ENCODE measurements at places on chromosomes 7 and 10. TPM values are rescaled to one million over a fixed set of nuclear protein-coding genes. Genes with fewer than 3 reads are reported as not detected.

Gene SORCS3
- polyA plus RNA-seq = 4.2 TPM

Gene GALNT17
- polyA plus RNA-seq = 3.1 TPM

Gene CYP3A7
- 1.2 TPM for polyA plus RNA-seq

Gene ARHGAP21
- polyA plus RNA-seq = 107 TPM

Gene OR2A12
- polyA plus RNA-seq = 0.05 TPM

Gene DRGX
- not detected for polyA plus RNA-seq

Gene LDB3
- 1.2 TPM for polyA plus RNA-seq

Gene ZNF804B
- 0.42 TPM for polyA plus RNA-seq

Gene CHAT
- 0.13 TPM for polyA plus RNA-seq

- no peak for DNase-seq
Observed at GRCh38 chr10:4352414-4352961, 473.5 kb upstream of the AKR1E2 start.

GRCh38 chr7:121544726-121545125, 148.6 kb upstream of the FAM3C start:
- DNase-seq = peak; percentile 66

DNA sequence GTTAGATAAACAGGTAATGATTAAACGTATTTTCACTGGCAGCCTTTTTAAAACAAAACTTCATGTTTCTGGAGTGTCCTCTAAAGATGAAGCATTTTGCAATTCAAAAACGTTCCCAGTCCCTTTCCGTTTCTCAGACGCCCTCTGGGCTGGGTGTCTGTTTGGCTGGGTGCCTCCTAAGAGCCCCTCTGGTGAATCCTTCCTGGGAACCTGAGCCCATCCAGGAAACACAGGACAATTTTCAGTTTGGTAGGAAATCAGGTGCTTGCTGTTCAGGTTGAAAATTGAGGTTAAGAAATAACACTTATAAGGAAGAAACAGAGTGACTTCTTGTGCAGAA, 76.7 kb downstream of the CHN2 start:
- no peak for DNase-seq

- DNase-seq = no peak
Observed at GRCh38 chr7:135321556-135321955, 87.9 kb downstream of the STRA8 start.

GRCh38 chr10:11673346-11674280, 62.2 kb upstream of the USP6NL start:
- DNase-seq = peak; percentile 48

GRCh38 chr7:115851291-115851690, 179.3 kb downstream of the TFEC start:
- peak; percentile 7 for DNase-seq

GRCh38 chr10:95260397-95260881, 30.4 kb downstream of the PDLIM1 start:
- DNase-seq = no peak

DNA sequence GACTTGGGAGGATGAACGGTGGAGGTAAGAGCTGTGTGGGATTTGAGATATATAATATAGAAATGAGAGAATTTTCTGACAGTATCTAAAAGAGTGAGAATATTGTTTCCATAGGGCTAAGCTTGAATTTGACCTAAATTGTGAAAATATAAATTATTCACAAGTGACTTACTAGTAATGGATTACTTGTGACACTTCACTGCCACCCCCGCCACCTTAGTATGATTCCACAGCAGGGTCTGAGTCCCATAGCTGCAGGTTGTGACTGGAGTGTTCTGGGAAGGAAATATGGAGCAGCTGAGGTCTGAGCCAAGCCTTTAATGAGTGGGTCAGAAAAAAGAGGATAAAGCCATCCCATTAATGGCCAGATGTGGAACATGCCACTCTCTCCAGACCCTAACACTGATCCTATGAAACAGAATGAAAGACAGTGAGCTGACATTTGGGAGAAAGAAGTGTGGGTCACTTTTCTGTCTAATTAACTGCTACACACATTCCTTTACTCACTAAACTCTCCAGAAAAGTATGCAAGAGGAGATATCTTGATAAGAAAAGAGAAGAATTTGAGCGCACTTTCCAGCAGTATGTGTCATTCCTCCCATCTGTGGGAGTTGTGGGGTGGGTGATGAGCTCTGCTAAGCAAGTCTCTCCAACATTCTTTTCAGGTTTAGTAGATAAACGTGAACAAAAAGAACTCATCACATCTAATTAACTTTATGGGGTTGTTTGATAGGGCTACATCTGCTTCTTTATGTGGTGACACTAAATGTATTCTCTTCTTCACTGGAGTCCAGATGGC, 1193.4 kb downstream of the SORCS3 start:
- no peak for DNase-seq

DNA sequence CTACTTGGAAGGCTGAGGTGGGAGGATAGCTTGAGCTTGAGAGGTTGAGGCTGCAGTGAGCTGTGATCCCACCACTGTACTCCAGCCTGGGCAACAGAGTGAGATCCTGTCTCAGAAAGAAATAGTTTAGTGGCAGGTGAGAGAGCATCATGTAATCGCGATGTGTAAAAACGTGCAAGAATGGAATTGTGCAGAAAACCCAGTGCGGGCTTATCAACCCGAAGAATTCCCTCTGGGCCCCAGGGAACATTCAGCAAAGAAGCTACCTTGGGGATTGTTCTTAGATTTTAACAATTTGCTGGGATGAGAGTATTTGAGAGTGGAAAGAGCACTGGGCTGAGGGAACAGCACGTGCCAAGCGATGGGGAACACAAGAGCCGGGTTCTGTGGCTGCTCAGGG, 107.4 kb upstream of the INSYN2A start:
- no peak for DNase-seq

DNA sequence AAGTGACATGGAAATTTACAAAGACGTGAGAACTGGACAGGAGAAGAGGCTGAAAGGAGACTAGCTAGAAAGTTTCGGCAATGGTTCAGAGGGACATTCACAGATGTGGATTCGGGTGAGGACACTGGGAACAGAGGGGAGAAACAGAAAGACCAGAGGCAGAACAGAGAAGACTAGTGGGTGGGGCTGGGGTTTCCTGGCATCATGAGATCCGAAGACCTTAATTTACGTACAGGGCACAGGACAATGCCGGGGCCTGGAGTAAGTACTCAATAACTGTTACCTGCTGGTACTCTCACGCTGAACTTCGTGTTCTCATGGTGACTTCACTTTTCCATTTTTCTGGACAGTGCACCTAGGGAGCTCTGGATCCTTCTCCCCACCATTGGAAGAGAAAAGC, 53.5 kb downstream of the VOPP1 start:
- no peak for DNase-seq

DNA sequence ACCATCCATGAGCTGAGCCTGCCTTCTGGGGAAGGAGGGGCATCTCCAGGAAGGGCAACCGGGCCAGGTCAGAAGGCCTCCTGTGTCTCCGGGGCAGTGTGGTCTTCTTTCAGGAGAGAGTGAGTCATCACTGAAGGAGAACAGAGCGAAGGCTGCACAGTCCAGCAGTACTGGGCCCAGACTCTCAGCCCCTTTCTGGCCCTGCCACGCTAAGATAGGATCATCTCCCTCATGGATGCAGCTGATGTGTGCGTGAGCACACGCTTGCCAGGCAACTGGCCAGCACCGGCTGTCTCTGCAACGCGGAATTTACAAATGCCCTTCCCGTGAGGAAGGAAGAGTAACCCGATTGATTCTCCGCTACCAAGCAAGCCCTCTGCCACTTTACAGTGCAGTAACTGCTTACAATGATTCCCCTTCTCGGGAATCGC, 328.2 kb downstream of the TNS3 start:
- DNase-seq = peak; percentile 29

DNA sequence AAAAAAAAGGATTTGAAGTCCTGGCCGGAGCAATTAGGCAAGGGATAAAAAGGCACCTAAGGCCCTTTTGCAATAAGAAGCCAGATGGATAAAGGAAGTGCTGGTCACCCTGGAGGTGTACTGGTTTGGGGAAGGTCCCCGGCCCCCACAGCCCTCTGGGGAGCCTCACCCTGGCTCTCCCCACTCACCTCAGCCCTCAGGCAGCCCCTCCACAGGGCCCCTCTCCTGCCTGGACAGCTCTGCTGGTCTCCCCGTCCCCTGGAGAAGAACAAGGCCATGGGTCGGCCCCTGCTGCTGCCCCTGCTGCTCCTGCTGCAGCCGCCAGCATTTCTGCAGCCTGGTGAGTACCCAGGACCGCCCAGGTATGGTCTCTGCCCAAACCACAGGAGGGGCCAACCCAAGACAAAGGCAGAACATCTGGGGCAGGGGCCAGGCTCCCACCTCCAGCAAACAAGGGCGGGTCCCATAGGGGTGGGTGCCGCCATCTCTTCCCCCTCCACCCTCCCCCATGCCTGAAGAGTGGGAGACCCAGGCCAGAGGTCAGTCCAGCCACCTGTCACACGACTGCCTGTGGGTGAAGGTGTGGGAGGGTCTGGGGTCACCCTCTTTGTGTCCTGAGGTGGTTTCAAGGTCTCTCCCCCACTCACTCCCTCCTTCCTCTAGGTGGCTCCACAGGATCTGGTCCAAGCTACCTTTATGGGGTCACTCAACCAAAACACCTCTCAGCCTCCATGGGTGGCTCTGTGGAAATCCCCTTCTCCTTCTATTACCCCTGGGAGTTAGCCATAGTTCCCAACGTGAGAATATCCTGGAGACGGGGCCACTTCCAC, at the start of gene PILRB:
TSS of gene PILRB (plus strand) at position 91 of the 830 bp plus-strand sequence. CDS start at position 277, 186 bp downstream.
- no peak for DNase-seq

DNA sequence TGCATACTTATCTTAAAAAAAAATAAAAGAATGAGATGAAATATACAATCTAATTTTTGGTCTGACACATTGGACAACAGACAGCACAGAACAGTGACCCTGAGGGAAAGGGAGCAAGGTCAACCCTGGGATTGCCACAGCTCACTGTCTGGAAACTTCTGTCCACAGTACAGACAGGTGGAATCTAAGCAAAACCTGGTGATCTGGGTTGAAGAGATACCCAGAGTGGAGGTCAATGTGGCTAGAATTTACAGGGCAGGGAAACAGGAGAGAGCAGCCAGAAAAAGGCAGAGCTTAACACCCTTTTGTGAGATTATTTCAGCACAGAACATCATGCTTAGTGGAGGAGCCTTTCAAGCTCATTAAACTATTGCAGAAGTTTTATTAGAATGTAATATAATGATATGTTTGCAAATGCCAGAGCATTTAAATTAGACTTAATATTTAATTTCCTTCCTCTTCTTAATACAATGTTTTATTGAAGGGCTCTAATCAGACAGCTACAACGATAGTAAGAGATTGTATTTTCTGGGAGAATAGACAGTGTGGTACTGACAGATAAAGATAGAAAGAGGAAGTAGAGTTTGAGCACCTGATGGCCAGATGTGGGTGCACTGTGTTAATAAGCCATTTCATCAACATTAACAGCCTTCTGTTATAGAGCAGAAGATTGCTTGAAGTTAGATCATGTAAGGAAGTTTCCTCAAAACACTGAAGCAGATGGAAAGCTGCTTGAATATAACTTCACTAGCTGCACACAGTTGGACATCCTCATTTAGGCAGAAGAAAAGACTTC, 309.4 kb downstream of the HGF start:
- DNase-seq = no peak

DNA sequence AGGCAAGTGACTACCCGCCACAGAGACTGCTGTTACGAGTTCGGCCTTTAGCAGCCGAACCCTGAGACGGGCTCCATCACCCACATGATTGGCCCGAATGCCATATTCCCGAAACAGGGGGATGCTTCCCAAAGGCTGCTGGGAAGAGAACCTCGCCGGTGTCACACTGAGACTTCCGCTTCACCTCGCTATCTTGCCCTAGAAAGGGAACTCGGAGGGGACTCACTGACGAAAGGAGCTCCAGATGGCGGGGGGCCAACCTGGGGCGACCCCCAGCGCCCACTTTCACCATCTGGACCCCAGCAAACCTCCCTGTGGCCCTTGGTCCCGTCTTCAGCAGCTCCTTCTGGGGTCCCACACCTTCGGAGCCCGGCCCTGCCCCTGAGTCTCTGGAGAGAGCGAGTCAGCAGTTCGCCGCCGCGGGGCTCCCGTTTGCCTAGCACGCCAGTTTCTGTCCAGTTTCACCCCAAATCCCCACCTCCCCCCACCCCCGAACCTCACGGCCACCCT, 529 bp downstream of the HPS1 start:
- no peak for DNase-seq

GRCh38 chr10:20893297-20893696, 3.8 kb downstream of the NEBL start:
- no peak for DNase-seq

DNA sequence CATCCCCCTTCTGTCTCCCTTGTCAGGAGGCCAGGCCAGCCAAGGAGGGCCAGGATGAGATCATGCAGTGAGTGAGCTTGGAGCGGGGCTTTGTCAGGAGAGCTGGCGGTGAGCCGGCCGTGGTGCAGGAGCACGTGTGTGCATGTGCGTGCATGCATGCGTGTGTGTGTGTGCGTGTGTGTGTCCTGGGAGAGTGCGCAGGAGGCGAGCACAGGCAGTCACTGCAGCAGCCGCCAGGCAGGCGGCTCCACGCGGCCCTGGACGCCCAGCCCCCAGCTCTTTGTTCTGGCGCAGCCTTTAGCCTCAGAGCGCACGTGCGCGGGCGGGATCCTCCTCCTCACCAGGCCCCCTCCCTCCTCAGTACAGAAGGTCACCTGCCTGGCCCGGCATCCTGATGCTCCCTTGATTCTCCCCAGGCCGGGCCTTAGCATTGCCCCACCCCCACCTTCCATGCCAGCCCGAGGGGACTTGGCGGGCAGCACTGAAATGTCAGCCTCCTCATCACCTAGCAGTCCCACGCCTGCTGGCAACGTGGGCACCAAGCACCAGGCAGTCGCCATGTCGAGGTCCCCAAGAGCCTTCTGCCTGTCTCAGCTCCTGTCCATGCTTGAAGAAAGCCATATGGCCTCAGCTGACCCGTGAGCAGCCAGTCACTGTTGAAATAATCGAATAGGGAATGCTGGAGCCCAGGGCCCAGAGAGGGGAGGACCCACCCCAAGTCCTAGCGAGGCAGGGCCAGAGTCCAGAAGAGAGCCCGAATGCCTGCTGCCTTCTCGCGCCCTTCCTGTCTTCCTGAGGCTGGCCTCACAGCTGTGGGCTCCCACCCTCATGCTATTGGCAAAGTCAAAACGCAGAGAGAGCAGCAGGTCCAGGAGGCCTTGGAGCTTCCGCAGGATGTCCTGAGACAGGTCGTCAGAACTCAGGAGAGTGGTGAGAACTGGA, 125.9 kb upstream of the PPIF start:
- peak; percentile 78 for DNase-seq

DNA sequence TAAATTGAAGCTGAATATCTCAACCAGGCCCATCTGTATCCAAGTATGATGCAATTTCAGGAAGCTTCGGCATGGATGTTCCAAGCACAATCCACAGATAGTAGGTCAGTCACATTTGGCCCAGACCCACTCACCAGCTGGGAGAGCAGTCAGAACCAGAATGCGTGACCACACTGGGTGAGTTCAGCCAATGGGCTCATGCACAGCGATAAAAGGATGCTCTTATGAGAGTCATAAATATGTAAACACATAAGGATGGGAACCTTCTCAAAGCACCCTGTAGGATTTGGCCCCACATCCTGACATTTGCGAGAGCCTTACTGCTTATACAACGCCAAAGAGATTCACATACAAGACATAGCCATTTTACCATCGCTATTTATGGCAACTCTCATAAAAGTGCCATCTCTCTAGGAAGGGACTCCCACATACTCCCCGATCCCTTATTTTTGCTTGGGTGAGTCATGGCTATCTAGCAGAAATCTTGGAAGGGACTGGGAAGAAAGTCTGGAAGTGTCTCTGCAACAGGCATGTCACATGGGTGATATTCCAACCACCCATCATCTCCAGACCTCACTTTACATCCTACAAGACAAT, 3.0 kb downstream of the AFAP1L2 start:
- DNase-seq = no peak
